Stimulated activated CD4-positive, alpha-beta T cell treated with anti-CD3 and anti-CD28 coated beads, Interleukin-1b, Interleukin-23, amount 100 ng/mL, for 4 hours (primary cell): ENCODE measurements at places on chromosomes 3 and 15.

- no peak for DNase-seq
Observed at GRCh38 chr3:192433704-192434103, 293.6 kb downstream of the FGF12 start.

GRCh38 chr15:57422113-57422754 lies 45.9 kb downstream of the CGNL1 start:
- no peak for DNase-seq

- DNase-seq: no peak
Observed at GRCh38 chr3:12603969-12604368, 47.1 kb downstream of the MKRN2 start.

GRCh38 chr3:23324745-23325144 lies 121.6 kb downstream of the UBE2E2 start:
- DNase-seq: no peak

DNA sequence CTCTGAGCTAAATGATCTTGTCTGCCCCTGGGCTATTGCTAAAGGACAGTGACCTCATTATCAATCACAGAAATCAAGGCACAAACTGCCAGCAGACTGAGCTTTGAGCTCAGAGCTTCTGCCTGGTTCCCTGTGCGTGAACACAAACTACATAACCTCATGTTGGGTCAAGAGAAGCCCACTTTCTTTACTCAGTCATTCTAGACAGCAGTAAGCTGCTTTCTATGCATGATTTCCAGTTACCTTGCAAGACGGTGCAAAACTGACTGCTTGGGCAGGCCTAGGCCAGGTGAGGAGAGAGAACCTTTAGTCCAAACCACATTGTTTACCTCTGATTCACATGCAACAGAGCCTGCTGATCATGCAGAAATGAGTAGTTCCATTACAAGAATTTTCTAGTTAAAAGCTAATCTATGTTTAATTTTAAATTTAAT lies 75.1 kb downstream of the ARRDC4 start:
- no peak for DNase-seq

DNA sequence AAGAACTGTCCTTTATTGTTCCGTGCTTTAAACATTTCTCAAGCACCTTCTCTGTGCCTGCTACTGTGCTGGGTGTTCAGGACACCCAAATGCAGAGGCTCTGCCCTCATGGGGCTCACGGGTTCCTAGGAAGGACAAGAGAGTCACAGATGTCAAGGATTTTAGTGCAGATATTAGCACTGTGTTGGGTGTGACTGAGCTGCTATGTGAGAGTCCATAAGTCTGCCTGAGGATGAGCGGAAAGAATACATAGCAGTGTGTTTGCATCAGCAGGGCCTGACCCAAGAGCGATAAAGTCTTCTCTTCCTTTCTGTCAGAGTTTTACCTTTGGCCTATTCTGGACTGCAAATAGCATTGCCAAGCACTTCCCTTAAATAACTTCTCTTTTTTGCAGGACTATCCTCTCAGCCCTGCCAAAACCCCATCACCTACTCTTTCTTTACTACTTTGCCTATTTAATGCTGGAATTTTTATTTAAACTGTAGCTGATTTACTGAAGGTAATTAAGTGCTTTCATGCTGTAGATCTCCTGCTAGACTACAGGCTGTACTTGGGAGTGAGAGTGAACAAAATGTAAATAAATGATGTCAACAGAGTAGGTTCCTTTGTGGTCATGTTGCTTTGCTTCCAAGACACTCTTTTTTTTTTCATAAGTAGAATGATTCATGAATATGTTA lies 459.4 kb upstream of the TPRG1 start:
- DNase-seq: no peak

DNA sequence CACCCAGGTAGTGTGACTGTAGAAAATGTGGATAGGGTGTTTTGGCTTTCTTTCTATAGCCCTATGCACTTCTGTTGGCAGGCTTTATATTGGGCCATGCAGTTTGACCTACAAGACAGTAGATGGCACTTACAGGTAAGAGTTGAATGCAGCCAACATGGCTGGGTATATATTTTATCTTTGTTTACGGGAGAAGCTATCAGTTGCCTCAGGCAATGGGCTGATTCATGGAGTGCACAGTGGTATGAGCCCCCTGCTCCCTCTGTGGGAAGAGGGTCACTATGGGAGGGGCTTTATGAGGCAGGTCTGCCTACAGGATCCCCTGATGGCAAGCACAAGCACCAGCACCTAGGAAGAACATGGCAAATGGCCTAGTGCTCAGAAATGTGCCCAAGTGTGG lies 301.2 kb upstream of the CDIN1 start:
- no peak for DNase-seq

DNA sequence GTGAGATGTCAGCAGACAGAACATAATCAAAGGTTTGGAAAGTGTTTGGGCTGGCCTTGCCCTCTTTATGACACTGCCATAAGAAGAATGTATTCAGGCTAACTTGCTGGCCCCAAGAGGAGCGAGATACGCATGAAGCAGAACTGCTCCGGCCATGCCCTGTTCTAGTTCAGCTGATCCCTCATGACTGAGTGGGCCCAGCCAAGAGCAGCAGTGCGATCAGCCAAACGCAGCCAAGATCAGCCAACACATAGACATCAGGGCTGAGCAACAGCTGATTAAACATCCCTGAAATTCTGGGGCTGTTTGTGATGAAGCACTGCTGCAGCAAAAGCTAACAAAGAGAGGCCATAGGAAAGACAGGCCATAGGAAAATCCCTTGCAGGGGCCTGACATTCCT lies 24.1 kb downstream of the POMGNT2 start:
- DNase-seq: no peak

- DNase-seq: no peak
Observed at GRCh38 chr3:46576879-46577278, 10.8 kb upstream of the LRRC2 start.

DNA sequence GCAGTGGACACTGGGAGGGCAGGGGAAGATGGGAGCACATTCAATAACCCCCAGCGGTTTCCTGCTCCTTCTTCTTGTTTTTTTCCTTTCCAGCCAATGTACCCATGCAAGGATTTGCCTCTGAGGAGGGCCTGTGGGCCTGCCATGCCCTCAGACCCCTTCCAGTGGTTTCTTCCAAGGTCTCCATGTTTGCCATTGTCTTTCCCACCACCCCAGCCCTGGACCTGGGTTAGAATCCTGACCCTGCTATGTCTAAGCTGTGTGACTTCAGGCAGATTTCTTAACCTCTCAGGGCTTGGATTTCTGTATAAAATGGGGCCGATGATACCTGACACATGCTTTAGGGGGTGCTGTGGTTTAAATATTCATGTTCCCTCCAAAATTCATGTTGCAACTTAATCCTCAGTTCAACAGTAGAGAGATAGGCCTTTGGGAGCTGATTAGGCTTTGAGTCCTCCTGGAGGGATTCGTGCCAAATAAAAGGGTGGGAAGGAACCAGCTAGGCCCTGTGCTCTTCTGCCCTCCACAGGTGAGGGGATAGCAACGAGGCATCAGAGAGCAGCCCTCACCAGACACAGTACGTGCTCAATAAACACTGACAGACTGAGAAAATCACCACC lies 46.3 kb upstream of the FLNB start:
- no peak for DNase-seq

- DNase-seq: no peak
Observed at GRCh38 chr3:176780766-176781165, 416.5 kb downstream of the TBL1XR1 start.

GRCh38 chr3:103609472-103609871 lies 1174.7 kb downstream of the ZPLD1 start:
- no peak for DNase-seq

DNA sequence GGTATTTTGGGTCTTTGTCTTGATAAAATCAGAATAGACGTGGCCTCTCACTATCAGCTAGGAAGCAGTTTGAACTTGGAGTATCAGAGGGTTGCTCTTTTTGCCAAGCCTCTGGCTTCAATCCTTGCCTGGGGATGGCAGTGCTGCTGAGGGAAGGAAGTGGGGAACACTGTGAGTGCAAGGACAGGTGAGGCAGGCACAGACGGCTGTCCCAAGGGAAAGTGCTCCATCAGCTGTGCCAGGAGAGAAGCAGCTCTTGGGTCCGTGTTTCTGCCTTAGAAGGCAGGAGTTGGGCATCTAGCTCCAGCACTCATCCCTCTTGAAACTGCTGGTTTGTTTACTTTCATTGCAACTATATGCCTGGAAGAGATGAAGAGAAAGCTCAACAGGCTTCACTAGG lies 33.2 kb downstream of the PML start:
- DNase-seq: no peak

GRCh38 chr15:39282663-39283208 lies 298.1 kb upstream of the THBS1 start:
- no peak for DNase-seq

DNA sequence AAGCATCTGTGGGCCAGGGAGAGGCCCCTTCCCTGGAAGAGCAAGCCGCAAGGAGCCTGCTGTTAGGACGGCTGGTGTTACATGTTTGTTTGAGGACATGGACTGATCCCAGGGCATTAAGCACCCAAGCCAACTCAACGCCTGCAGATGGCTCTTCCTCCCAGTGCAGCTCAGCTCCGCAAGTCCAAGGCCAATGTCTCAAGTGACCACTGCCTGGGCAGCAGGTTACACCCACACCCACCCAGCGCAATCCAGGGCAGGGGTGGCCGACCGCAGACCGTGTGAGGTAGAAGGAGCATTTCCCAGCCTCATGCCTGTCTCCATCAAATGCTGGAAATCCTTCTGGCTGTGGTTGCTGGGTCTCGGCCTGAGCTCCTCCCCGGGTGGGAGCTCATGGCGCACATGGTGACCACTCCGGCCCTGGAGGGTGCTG lies 14.5 kb downstream of the GP5 start:
- no peak for DNase-seq

DNA sequence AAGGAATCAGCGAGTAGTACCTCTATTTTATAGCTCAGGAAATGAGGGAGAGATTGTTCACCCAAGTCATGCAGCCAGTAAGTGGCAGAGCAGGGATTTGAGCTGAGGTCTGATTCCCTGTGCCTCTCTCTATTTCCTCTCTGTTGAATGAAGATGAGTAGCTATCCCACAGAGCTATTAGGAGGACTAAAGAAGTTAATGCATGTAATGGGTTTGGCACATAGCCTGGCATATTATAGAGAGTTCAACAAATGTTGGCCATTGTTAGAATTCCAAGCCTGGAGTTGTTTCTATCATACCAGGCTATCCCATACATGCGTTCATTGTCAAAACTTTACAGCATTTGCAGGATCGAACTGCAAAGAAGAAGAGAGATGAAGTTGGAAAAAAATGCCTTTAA lies 21.8 kb upstream of the KLHL6 start:
- DNase-seq: no peak

DNA sequence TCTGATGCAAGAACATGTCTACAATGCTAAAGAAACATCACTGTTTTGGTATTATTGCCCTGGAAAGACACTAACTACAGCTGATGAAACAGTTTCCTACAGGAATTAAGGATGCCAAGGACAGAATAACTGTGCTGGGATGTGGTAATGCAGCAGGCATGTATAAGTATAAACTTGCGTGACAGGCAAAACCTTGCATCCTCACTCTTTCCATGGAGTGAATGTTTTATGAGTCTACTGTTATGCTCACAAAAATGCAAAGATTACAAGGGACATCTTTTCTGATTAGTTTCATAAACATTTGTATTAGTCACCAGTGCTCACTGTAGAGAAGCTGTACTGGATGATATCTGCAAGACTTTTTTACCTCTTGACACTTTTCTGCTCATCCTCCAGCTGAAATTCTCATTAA lies 143.6 kb downstream of the NAALADL2 start:
- no peak for DNase-seq

- DNase-seq: no peak
Observed at GRCh38 chr3:71492566-71492965, 91.0 kb downstream of the FOXP1 start.

GRCh38 chr3:158483701-158484235 lies 87.2 kb upstream of the MLF1 start:
- no peak for DNase-seq

DNA sequence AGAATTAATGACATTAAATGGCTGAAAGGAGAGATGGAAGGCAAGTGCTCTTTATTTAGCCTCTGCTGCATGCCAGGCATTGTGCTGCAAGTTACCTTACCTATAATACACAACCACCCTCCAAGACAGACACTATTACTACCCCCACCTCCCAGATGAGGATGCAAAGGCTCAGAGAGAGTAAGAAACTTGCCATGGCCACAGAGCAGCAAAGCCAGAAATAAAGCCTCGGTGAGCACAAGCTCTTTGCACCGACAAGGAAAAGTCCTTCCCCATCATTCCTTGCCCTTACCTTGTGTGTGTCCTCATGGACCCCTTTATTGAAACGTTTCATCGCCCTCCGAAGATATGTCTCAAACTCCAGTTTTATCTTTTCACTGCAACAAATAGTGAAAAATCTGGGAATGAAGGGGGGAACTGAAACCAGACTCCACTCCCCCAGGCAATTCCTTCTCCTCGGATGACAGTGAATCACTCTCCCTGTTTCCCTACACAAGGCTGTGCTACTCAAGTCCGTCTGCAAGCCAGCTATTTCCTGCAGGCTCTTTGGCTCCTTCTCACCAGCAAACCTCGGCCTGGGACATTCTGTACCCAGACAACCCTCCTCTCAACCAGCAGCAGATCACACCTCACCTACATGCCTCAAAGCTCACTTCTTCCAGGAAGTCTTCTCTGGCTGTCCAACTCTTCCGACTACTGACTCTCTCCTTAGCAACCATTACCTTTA lies 11.4 kb downstream of the XPC start:
- no peak for DNase-seq

DNA sequence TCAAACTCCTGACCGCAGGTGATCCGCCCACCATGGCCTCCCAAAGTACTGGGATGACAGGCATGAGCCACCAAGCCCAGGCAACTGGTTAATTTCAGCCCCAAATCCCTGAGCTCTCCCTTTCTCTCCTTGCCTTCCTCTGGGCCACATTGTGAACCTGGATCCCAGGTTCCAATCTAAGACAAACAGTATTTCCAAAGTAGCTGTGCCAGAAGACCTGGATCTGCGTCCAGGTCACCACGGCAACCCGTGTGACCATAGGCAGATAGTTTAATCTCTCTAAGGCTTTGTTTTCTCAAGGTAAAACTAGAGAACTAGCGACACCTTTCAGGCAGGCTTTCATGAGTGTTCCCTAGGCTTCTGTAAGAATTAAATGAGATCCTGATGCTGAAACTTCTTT lies 5.9 kb upstream of the RBPMS2 start:
- DNase-seq: no peak

GRCh38 chr3:25173606-25174005 lies 254.5 kb upstream of the RARB start:
- no peak for DNase-seq

- DNase-seq: peak; percentile 94
Observed at GRCh38 chr15:39782441-39783138, at the start of gene FSIP1. FSIP1 (minus strand) TSS chr15:39782841; CDS start chr15:39776524, 6,317 bp downstream.
